ENCODE measurements at places on chromosomes 1 and 21. TPM values are rescaled to one million over a fixed set of nuclear protein-coding genes. Genes with fewer than 3 reads are reported as not detected.

STUM gene
- under 0.01 TPM for total RNA-seq

MFN2 gene
- 63.2 TPM for total RNA-seq

GSTM5 gene
- total RNA-seq = not detected

- DNase-seq = no peak
Observed at GRCh38 chr1:6410248-6410893, 9.3 kb downstream of the HES2 start.

GRCh38 chr1:33741749-33742148, 122.1 kb upstream of the HMGB4 start:
- DNase-seq = no peak

DNA sequence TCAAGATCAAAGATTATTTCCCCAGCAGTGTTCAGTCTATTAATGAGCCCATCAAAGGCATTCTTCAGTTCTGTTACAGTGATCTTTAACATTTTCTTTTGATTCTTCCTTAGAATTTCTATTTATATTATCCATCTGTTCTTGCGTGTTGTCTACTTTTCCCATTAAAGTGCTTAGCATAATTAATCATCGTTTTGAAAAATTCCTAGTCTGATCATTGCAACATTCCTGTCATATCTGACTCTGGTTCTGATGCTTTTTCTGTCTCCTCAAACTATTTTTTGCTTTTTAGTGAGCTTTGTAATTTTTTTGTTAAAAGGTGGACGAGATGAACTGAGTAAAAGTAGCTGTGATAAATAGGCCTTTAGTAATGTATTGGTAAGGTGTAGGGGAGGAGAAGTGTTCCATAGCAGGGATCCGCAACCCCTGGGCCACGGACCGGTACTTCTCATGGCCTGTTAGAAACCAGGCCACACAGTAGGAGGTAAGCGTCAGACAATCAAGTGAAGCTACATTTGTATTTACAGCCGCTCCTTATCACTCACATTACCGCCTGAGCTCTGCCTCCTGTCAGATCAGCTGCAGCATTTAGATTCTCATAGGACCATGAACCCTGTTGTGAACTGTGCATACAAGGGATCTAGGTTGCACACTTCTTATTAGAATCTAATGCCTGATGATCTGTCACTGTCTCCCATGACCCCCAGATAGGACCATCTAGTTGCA, 163.3 kb downstream of the PIK3R3 start:
- DNase-seq = no peak

DNA sequence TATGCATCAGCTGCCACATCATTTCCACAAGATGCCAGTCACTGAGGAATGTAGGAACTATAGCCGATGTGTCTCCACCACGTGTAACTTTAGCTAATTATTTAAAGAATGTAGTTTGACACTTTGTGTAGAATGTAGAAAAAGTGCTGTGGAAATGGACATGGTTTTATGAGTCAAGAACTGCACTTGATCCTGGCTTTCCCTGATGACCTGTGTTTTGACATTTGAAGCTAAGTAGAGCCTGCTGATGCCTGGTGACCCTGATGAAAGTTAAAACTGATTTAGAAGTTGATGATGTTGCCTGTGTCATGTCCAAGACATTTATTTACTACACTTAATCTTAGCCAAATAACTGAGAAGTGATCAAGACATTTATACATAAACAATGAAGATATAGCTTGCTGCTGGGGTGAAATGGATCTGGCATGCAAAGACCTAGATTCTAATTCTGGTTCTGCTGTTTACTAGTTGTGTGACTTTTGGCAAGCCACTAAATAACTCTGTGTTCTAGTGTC, 4.4 kb upstream of the OSBPL9 start:
- peak; percentile 84 for DNase-seq

Measured in epithelial cell of proximal tubule (primary cell).